ENCODE measurements at places on chromosomes 12 and 14.

DNA sequence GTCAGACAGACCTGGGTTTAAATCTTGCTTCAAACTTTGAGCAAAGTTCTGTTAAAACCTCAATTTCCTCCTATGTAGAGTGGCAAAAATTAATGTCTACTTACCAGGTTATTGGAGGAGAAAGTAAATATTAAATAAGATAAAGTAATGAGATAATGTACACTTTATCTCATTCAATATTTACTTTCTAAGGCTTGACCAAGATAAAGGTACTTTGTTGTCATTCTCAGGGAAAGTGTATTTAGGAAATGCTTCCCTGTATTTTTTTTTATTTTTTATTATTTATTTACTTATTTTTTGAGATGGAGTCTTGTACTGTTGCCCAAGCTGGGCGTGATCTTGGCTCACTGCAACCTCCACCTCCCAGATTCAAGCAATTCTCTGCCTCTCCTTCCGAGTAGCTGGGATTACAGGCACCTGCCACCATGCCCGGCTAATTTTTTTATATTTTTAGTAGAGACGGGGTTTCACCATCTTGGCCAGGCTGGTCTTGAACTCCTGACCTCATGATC lies 4.7 kb downstream of the FAM161B start:
- DNase-seq, result no peak

- no peak for DNase-seq
Measured at GRCh38 chr12:74820324-74820723, 282.7 kb downstream of the ATXN7L3B start.

DNA sequence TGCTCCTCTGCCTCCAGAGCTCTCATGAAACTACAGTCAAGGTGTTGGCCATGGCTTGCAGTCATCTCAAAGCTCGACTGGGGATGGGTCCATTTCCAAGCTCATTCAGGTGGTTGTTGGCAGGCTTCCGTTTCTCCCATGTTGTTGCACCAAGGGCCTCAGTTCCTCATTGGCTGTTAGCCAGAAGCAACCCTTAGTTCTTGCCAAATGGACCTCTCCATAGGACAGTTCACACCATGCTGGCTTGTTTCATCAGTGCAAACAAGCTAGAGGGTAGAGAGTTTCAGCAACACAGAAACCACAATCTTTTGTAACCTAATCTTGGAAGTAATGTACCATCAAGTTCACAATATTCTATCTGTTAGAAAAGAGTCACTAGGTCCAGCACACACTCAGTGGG lies 22.7 kb upstream of the PPM1A start:
- DNase-seq, result no peak

- DNase-seq, result no peak
Measured at GRCh38 chr14:103001226-103001625, 56.1 kb downstream of the CDC42BPB start.

DNA sequence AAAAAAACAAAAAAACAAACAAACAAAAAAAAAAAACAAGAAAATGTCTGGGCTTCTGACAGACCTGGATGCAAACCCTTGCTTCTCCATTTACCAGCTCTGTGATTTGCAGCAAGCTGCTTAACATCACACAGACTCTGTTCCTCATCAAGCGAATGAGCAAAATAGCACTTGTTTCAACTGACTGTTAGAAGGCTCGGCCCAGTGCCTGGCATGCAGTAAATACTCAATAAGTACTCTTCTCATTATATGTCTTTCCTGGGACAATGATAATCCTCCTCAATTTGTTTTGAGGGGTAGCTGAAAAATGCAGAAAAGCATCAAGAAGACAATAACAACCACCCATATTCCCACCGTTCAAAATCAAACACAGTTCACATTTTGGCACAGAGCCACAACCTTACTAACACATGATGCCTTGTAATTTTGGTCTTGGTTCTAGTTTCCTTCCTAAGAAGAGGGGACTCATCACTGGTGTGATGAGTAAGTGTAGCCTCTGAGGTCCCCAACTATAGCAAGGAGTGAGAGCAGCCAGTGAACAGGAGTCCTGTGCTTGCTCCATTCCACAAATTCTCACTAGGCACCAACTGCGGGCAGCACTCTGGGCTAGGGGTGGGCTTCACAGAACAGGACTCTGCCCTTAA lies 60.4 kb downstream of the TTC7B start:
- no peak for DNase-seq

- DNase-seq, result no peak
Measured at GRCh38 chr12:7102582-7102981, 6.4 kb downstream of the C1RL start.

DNA sequence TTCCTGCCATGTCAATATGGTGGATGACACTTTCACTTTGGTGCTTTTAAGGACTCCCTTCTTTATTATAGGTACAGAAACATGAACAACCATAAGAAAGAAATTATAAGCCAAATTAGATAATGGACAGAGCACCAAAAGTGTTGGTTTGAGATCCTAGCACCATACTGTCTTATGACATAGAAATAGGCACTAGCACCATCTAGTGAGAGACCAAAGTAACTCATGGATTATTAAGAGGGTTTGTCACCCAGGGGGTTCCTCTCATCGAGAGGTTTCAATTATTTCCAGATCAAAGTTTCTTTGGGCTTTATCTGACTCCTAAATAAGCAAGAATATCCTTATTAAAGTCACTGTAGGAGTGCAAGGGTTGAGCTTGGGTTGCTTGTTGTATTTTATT lies 153.0 kb upstream of the DIO2 start:
- DNase-seq, result no peak

- no peak for DNase-seq
Measured at GRCh38 chr14:21041676-21042433, at the start of gene RNASE7. Gene RNASE7, plus strand, starts transcription at chr14:21042362. Its CDS starts 631 bp downstream, at chr14:21042993.

Measured in WTC11 (cell line).